COR-L47 (cell line): ENCODE measurements at places on chromosomes 1 and 21.
A peak's percentile ranks its signal among the peaks of the same experiment; 100 is the strongest.

- peak; percentile 43 for DNase-seq
Measured at GRCh38 chr1:40592107-40592803, 60.8 kb downstream of the ZNF684 start.

- no peak for DNase-seq
Measured at GRCh38 chr1:218658899-218659298, 313.8 kb downstream of the TGFB2 start.

GRCh38 chr1:157584503-157584902, 13.4 kb downstream of the FCRL4 start:
- no peak for DNase-seq

GRCh38 chr1:119266858-119267257, 101.7 kb upstream of the HAO2 start:
- DNase-seq: no peak

- no peak for DNase-seq
Measured at GRCh38 chr1:119485201-119485600, 21.8 kb upstream of the HSD3B1 start.

DNA sequence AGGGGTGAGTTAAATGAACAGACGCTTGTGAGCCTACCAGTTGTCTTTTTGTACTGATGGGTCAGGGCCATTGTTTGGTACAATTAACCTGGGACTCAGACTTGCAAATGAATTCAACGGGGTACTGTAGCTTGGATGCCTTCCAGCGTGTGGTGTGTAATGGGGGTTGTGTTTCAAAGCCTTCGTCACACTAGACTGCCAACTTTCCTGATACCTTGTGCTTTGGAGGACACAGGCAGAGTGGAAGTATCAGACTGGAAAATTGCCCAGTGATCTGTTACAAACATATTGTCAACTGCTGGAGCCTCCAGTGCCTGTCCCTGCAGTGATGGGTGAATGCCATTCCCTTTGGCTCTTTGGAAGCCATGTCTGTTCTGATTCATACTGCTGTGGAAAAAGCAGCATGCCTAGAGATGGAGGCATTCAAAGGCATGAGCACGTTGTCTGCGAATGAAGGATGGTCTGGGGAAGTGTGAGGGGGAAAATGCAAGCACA, 384.5 kb downstream of the LMX1A start:
- DNase-seq: peak; percentile 22

DNA sequence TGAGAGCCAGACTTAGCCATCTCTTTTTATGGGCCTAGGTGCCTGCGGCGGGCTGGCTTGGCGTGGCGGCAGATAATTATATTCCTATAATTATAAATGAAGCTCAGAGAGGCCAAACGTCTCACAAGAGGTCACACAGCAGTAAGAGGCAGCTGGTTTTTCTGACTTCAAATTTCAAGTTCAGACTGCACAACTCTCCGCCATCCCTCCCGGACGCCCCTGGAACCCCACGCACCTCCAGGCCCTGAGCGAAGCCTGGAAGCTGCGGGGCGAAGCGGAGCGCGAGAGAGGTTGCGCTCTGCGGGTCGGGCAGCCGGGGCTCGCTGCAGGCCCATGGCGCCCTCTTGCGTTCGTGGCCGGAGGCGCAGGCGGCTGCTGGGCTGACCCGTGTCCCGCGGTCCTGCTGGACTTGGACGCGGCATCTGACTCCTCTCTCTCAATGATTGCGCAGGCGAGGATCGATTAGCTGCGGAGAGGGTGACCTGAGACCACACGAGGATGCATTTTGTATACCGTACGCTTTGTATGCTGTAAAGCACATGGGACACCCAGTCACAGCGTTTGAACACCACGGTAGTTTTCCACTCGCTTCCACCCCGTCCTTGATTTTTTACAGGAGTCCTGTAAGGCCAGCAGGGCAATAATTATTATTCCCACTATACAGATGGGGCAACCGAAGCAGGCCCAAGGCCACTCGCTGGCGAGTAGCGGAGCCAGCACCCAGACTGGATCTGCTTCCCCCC, 272.7 kb downstream of the FOXD2 start:
- DNase-seq: no peak

DNA sequence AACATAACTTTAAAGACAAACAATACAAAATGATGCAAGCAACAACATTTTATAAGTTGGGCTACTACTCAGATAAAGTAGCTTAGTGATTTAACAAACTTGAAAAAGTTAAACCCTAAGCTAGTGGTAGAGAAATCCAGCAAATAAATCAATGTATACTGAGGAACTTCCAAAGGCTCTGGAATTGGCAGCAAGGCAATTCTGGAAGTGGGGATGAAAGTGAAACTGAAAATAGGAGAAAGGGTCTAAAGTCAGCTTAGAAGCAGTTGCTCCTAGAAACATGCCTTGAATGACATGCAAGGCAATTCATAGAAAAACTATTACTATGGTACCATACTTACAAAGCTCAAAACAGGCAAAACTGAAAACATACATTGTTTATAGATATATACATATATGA, 90.0 kb upstream of the CAMK1G start:
- no peak for DNase-seq

- peak; percentile 53 for DNase-seq
Measured at GRCh38 chr1:206112600-206113301, 4.4 kb downstream of the AVPR1B start.

GRCh38 chr1:239353536-239353935, 32.8 kb upstream of the CHRM3 start:
- no peak for DNase-seq

- no peak for DNase-seq
Measured at GRCh38 chr1:213899413-213899812, 88.4 kb upstream of the PROX1 start.

- no peak for DNase-seq
Measured at GRCh38 chr21:41749286-41749685, 17.6 kb downstream of the RIPK4 start.

GRCh38 chr1:109283748-109284600, 1.0 kb upstream of the PSRC1 start:
- no peak for DNase-seq

DNA sequence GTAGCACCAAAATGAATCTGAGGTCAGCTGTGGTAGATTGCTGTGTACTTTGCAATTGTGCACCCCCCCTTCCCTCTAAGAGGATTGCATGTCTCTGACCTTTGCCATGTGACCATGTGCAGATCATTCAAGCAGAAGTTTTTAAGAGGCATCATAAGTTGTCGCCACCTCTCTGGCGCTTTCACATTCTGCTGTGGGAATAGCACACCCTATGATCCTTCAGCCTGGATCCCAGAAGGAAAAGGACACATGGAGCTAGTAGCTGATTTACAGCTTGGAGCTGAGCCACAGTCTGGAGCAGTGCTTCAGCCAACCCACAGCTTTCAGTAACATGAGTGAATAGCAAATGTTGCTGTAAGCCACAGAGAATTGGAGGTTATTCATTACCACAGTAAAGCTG, 158.5 kb downstream of the TSEN15 start:
- no peak for DNase-seq

DNA sequence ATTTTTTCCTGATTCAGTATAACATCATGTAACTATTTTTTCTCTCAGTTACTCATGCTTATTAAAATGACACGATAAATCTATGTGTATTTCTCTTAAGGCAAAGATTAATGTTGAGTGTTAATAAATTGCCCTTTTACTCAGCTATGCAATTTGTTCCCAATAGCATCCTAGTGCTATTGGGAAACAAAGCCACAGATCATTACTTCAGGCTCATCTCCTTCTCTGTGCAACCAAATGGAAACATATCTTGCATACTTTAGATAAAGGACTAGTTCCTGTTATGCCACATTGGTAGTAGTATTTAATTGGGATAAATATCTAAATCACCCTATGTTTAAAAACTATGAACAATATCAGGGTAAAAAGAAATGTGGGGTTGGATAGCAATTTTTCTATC, 106.2 kb downstream of the PLPPR4 start:
- DNase-seq: no peak

DNA sequence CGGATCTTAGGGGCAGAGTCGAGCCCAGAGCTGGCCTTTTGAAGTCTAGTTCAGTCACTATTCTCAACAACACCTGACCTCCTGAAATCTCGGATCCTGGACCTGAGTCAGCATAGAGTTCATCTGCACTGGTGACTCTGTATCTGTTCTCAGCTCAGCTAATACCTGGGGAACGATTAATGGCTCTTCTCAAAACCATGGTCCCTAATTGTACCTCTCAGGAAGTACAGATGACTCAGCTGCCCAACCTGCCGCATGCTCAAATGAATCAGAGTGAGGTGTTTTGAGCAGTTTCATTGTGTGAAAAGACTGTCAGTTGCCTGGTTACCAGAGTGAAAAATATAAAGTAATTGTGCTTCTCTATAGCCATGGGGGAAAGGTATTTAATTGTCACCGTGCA, 89.2 kb downstream of the SLC35F3 start:
- DNase-seq: peak; percentile 67

DNA sequence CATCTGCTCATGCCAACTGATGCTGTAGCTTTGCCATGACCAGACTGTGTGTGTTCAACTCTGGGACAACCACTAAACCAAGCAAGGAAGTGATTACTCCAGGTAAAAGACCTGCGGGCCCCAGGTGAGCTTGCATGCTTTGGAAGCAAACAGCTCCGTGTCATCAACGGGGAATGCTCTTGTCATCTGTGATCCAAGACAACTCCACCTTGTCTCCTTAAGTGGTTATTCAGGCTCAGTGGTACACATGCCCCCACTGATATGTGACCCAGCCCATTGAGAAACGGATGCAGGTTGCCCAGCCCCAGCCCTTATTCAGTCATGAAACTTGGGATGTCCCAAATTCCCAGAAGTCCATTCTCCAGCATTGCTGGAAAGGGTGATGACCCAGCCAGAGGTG, 89.0 kb downstream of the TIAM1 start:
- DNase-seq: no peak

- DNase-seq: no peak
Measured at GRCh38 chr1:185966471-185966870, 232.3 kb downstream of the HMCN1 start.

GRCh38 chr1:43303471-43304313, 2.9 kb downstream of the TIE1 start:
- no peak for DNase-seq

DNA sequence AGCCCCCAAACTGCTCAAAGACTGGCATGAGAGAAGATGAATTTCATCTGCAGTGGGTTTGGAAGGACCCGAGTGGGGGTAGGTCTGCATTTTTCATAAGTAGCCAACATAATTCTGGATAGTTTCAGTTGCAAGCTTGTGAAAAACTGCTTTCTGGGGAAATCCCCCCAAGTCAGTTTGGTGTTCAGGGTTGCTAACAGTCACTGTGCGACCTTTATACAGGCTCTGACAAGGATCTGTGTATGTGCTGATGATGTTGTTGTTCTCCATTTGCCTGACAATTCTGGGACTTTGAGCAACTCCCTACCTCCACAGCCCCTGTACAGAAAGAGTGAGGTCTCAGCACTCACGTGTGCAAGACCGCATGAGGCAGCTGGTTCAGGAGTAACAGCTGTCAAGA, 87.9 kb downstream of the SUSD4 start:
- DNase-seq: no peak

DNA sequence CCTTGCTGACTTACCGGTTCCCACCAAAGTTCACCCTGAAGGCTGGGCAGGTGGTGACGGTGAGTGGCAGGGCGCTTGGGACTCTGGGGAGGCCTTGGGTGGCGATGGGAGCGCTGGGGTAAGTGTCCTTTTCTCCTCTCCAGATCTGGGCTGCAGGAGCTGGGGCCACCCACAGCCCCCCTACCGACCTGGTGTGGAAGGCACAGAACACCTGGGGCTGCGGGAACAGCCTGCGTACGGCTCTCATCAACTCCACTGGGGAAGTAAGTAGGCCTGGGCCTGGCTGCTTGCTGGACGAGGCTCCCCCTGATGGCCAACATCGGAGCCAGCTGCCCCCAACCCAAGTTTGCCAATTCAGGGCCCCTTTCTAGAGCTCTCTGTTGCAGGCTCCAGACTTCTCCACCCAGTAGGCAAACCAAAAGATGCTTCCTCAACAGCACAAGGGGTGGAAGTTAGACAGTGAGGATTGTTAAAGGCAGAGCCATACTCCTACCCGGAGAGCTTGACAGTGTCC, 16.4 kb upstream of the SEMA4A start:
- DNase-seq: no peak

DNA sequence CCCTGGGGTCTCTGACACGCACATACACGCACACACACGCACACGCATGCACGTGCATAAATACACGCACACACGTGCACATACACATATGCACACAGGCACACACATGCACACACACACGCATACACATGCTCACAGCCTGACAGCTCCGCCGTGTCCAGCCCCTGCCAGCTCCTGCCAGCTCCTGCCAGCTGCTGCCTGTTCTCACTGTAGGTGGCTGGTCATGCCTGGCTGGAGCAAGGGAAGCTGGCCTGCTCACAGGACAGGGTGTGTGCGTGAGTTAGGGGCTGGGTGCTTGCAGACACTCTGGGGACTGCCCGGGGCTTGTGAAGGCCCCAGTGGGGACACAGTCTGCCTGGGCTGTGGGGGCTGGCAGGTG, 4.9 kb downstream of the PLCH2 start:
- peak; percentile 72 for DNase-seq

DNA sequence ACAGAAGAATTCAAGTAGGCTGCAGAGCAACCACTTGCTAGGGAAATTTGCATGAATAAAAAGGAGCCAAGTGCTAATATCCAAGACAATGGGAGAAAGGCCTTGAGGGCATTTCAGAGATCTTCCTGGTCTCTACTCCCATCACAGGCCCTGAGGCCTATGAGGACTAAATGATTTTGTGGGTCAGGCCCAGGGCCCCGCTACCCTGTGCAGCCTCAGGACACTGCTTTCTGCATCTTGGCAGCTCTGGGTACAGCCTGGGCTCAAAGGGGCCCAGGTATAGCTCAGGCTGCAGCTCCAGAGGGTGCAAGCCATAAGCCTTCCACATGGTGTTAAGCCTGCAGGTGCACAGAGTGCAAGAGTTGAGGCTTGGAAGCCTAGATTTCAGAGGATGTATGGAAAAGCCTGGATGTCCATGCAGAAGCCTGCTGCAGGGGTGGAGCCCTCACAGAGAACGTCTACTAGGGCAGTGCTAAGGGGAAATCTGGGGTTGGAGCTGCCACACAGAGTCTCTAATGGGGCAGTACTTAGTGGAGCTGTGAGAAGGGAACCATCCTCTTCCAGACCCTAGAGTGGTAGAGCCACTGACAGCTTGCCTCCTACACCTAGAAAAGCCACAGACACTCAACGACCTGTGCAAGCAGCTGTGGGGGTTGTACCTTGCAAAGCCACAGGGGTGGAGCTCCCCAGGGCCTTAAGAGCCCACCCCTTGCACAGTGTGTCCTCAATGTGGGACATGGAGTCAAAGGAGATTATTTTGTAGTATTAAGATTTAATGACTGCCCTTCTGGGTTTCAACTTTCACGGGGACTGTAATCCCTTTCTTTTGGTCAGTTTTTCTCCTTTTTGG, 13.7 kb upstream of the ACTRT2 start:
- no peak for DNase-seq

DNA sequence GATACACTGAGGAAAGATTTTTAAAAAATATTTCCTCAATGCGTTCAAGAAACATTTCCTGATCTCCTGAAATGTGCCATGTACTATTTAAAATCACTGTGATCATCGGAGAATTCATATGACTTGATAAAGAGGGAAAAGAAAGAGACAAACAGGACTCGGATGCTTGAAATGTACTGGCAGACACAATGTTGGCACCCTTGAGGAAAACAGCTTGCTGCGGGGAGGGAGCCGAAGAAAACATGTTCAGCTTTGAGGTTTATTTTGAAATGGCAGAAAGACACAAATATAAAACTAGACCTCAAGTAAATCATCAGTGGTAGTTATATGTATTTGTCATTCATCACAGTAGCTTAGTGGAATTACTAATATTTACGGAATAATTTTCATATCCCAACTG, 100.9 kb upstream of the BRINP3 start:
- no peak for DNase-seq

- DNase-seq: no peak
Measured at GRCh38 chr1:207868251-207868773, 42.6 kb downstream of the CD34 start.

- no peak for DNase-seq
Measured at GRCh38 chr1:94025383-94026340, 95.3 kb downstream of the ABCA4 start.
